ENCODE measurements at places on chromosomes 5 and 9.

- no peak for DNase-seq
Observed at GRCh38 chr5:77167695-77168121, 42.8 kb upstream of the PDE8B start.

DNA sequence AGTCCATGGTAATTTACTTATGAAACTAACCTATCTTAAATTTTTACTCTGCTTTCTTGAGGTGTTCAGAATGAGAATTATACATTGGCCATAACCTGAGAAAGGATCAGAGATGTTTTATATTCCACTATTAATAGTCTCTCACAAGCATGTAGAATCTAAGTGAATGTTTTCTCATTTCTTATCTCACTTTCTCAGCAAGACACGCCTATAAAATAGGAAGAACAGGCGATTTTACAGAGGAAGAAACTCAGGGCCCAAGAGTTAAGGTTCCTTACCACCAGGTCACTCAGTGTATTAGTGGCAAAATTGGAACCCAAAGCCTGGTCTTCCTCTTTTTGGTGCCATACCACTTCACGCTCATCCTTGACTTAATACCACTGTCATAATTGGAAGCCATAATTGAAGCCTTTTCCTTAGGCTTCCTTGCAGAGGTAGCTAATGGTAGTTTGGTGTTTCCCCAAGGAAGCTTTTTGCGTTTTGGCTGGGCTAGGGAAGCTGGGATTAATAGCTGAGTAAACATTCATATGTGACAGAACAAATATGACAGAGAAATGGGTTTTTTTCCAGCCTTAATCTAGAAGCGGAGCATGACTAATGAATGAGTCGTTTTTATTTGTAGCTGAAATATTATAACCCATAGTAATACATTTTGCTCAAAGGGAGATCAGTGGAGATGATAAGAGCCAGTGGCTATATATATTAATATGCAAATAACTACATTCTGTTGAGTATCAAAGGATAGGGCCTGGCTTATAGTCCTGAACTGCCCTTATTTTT, 16.9 kb downstream of the HMGXB3 start:
- DNase-seq, result no peak

- DNase-seq, result no peak
Observed at GRCh38 chr5:68268101-68268851, 52.7 kb downstream of the PIK3R1 start.

DNA sequence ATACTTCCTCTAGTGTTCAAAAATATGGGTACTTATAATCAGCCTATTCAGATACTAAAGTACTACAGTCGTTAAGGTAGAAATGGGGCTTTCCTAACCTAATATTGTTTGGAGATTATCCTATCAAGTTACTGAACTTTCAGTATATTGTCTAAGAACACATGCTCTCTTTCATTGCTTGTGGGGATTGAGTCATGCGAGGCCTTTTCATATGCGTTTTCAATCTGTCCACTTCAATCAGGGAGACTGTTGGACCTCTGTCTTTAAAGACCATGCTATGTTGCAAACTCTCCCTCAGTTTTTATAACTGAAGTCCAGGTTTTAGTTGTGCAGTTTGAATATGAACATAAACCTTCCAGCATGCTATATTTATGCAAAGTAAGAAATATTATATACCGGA, 15.0 kb downstream of the PRR16 start:
- no peak for DNase-seq
